ENCODE measurements at places on chromosomes 6 and 20. TPM values are rescaled to one million over a fixed set of nuclear protein-coding genes. Genes with fewer than 3 reads are reported as not detected.

OTOR gene
- not detected for total RNA-seq

DNA sequence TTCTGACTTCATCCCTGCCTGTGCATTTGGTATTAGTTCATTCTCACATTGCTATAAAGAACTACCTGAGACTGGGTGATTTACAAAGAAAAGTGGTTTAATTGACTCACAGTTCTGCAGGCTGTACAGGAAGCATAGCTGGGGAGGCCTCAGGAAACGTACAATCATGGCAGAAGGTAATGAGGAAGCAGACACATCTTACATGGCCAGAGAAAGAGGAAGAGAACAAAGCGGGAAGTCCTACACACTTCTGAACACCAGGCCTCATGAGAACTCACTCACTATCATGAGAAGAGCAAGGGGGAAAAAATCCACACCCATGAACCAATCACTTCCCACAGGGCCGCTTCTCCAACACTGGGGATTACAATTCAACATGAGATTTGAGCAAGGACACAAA is 303.9 kb downstream of the CBLN4 start:
- H3K4me1 ChIP-seq, result no peaks in the 10 kb centered on the region
- no peak for DNase-seq
- no peak overlapping the region for H3K4me3 ChIP-seq
- H3K27me3 ChIP-seq, result no peaks in the 10 kb centered on the region

DNA sequence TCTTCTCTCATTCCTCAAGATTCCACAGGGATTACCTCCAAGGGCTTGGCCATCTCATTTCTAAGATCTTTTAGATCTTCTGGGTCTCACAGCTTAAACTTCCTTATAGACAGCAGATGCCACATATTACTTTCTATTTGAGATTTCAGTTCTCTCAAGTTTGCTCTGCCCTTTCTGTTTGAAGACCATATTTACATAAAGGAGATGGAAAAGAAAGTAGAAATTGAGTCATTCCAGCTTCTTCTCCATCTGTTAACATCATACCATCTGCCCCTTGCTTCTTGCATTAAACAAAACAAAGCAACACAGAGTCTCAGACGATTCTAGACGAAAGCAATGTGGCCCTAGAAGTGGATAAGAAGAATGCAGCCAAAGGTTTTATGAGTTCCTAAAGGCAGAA is 203.4 kb downstream of the TTLL2 start:
- DNase-seq, result no peak
- H3K27ac ChIP-seq, result no peak overlapping the region
- no peaks in the 10 kb centered on the region for H3K4me1 ChIP-seq
- no peaks in the 10 kb centered on the region for H3K27me3 ChIP-seq
- no peaks in the 10 kb centered on the region for H3K36me3 ChIP-seq

AVP gene
- not detected for total RNA-seq

- no peaks in the 10 kb centered on the region for H3K36me3 ChIP-seq
- no peaks in the 10 kb centered on the region for H3K4me1 ChIP-seq
- peaks cover 11% of the 10 kb centered on the region for H3K27me3 ChIP-seq
- no peak overlapping the region for H3K27ac ChIP-seq
Observed at GRCh38 chr6:116034327-116034726, 26.4 kb downstream of the FRK start.

- no peak for DNase-seq
- H3K27ac ChIP-seq, result no peak overlapping the region
- no peak overlapping the region for H3K4me3 ChIP-seq
- H3K36me3 ChIP-seq, result no peaks in the 10 kb centered on the region
Observed at GRCh38 chr6:166251211-166251610, 57.0 kb downstream of the PRR18 start.

Data from activated CD8-positive, alpha-beta T cell treated with anti-CD3 and anti-CD28 coated beads, Interleukin-2, amount 10 ng/mL, durations not matched to agents 7 days and 5 days (primary cell).